ENCODE measurements at places on chromosomes 2 and 18. TPM values are rescaled to one million over a fixed set of nuclear protein-coding genes. Genes with fewer than 3 reads are reported as not detected.

DNA sequence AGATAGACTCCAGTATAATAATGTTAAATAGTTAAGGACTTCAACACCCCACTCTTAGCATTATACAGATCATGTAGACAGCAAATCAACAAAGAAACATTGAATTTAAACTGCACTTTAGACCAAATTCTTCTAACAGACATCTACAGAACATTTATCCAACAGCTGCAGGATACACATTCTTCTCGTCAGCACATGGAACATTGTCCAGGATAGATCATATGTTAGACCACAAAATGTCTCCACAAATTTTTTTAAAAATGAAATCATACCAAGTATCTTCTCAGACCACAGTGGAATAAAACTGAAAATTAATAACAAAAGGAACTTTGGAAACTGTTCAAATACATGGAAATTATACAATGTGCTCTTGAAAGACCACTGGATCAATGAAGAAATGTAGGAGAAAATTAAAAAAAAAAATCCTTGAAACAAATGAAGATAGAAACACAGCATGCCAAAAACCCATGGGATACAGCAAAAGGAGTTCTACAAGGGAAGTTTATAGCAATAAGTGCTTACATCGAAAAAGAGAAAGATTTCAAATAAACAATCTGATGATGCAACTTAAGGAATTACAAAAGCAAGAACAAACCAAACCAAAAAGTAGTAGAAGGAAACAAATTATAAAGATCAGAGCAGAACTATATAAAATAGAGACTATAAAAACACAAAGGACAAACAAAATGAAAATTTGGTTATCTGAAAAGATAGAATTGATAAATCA lies 12.3 kb upstream of the SPP2 start:
- DNase-seq: no peak

DNA sequence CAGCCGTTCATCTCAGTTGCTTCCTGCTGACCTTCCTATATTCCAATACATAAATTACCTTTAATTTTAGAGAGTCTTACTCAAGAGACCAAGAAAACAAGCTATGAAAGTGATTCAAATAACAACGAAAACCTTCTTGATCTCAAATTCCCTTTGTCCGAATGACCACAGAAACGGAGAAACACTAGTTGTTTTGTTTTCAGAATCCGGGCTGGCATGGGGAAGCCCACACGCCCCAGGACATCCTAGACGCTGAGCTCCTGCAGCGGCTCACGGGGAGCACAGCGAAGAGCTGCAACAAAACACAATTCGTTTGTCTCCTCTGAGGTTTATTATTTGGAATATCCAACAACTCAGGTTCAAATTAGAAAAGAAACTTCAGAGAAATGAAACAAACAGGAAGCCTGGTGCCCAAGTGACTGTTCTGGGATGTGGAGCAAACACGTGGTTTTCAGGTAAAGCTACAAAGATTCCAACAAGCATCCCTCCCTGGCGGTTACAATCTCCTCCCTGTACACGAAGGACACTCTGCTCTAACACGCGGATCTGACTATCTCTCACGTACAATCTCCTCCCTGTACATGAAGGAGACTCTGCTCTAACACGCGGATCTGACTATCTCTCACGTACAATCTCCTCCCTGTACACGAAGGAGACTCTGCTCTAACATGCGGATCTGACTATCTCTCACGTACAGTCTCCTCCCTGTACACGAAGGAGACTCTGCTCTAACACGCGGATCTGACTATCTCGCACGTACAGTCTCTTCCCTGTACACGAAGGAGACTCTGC lies 237.5 kb downstream of the TWIST2 start:
- no peak for DNase-seq

DNA sequence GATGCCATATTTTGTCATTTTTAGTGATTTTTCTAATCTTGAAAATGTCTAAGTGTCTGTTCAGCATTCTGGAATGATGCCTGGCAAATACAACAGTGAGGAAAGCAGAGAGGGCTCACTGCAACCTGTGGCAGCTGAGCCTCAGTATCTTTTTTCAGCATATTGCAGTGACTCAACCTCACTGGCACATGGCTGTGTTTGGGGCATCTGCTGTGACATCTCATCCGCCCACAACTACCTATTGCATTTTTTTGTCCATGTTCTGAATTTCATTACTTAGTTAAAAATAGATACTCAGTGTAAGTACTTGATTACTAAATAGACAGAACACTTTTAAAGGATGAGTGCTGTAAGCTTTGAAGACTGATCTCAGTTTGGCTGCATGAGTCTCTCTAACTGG lies 10.7 kb downstream of the BABAM2 start:
- no peak for DNase-seq

Gene PRSS56
- not detected for total RNA-seq

GRCh38 chr2:138922973-138923563 lies 142.9 kb upstream of the NXPH2 start:
- DNase-seq: no peak

DNA sequence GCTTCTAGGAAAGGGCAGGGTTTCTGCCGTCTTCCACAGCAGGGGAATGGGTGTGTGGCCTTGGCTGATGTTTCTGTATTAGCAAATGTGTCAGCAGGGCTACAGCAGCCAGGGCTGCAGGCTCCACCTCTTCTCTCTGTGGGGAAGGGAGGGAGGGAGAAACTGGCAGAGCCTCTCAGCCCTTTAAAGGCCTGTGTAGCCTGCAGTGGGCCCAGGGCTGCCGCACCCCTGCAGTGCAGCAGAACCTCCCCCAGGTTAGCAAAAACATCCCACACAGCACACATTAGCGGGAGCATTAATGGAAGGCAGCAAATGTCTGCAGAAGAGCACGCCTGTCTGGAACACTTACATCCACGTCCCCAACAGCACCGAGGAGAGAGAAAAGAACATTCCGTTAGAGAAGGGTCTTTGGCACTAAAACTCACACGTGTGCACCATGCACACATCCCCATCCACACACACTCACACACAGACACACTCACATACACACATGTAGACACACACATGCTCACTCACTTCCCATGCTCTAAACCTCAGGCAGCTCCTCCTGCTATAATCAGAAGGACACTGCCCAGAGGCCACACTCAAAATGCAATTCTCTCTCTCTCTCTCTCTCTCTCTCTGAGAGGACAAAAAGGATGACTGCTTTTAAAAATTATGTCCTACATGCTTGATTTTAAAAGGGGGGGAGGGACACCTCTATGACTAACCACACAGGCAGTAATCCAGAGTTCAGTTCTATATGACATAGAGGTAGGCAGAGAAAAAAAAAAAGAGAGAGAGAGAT lies 24.1 kb downstream of the MRPL35 start:
- peak; percentile 90 for DNase-seq

Gene VIT
- 0.29 TPM for total RNA-seq

- no peak for DNase-seq
Observed at GRCh38 chr2:20578266-20578894, 72.5 kb downstream of the HS1BP3 start.

DNA sequence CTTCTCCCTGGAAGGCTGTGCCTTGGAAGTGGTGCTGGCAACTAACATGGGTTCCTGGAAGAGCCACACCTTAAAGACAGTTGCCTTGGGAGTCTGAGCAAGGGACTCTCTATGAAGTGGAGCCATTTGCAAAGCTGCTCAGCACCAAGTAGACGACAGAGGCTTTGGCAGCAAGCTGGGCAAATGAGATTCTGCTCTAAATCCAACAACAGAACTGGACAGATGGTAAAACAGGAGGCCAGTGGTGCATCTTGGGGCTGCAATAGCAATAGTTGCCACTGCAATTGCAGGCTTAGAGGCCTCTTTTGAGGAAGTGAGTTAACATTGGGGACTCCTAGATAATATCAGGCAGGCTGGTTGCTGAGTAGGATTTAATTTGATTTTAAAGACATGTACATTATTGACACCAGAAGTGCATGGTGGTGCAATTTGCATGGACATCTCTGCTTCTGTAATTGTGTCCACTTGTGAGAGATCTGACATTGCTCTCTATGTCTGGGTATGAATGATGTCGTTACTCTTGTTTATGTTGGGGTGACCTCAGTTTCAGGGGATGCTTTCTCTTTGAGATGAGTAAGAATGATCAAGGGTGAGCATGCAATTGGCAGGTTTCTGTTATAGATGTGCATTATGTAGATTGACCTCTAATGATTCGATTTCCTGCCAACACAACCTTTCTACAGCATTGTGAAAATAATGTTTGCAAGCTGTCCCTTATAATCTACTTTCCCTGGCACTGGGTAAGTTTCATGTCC lies 568.3 kb upstream of the MEX3C start:
- DNase-seq: no peak

DNA sequence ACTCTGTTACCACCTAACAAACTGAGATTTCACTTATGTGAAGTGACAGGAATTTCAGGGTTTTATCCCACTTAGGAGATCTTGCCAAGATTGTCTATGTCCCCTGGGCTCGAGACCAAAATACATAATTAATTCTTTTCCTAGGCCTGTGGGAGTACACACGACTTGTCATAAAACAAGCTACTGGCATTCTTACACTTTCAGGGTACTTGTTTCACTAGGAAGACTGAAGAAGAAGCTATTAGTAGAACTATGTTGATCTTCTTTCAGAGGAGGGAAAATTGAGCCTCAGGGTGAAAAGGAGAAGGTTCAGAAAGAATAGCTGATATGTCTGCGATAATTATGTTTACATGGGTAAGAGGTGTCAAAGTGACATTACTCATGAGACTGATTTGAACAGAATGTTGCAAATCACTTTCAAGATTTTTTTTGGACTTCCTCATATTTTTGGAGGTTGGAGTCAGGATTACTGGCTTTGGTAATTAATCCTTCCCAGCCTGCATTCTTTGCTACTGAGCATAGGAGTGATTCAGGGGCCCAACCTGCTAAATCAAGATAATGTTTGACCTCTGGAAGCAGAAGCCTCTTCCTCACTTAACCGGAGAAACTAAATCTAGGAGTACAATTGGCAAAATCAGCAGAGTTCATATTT lies 240.0 kb upstream of the NT5C1B start:
- DNase-seq: no peak

Gene SOWAHC
- 23.2 TPM for total RNA-seq

- peak; percentile 45 for DNase-seq
Observed at GRCh38 chr2:158723921-158724802, 71.0 kb upstream of the DAPL1 start.

Gene TMEM198
- total RNA-seq: not detected

- DNase-seq: peak; percentile 7
Observed at GRCh38 chr2:82256983-82257632, 1952.6 kb upstream of the LRRTM1 start.

Gene DNAJC5G
- not detected for total RNA-seq

Gene TMEM17
- not detected for total RNA-seq

DNA sequence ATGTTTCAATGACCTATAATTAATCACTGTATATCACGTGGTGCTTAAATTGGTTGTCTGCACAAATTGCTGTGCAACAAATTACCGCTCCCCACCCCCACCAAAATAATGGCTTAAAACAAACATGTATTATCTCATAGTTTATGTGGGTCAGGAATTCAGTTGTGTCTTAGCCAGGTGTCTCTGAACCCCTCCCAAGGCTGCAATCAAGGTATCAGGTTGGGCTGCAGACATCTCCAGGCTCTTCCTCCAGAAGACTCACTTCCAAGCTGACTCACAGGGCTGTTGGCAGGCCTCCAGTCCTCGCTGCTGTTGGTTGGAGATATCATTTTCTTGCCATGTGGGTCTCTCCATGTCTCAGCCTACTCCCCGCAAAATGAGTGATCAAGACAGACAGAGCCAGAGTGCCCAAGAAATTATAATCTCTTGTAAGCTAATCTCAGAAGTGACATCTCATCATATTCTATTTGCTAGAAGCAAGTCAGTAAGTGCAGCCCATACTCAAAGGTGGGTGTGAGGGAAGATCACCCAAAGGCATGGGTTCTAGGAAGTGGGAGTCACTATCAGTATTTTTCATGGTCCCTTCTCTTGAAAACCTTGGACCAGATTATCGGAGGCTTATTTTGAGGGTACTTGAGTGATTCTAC lies 38.4 kb downstream of the SPC25 start:
- DNase-seq: peak; percentile 36

GRCh38 chr2:69767034-69767433 lies 25.1 kb downstream of the ANXA4 start:
- peak; percentile 56 for DNase-seq

Gene CNRIP1
- total RNA-seq: 22.4 TPM

- no peak for DNase-seq
Observed at GRCh38 chr2:16096962-16097361, 156.6 kb downstream of the MYCN start.

Data from stomach (tissue), 19 donors.